Bronchial smooth muscle cell (primary cell): ENCODE measurements at places on chromosomes 5 and 9. TPM values are rescaled to one million over a fixed set of nuclear protein-coding genes. Genes with fewer than 3 reads are reported as not detected.

ZNF300 gene
- 7.6 and 9.0 TPM in 2 replicates for total RNA-seq

IL3 gene
- not detected in 2 replicates for total RNA-seq

PHF2 gene
- 10.6 and 10.8 TPM in 2 replicates for total RNA-seq

TESK1 gene
- total RNA-seq: 7.3 and 11.9 TPM in 2 replicates

SPAAR gene
- total RNA-seq: under 0.01 and 0.17 TPM in 2 replicates

ETF1 gene
- total RNA-seq: 56.0 and 86.2 TPM in 2 replicates

RACK1 gene
- 4,132 and 7,422 TPM in 2 replicates for total RNA-seq

SPOUT1 gene
- total RNA-seq: 10.7 and 11.2 TPM in 2 replicates

GDF9 gene
- under 0.01 and 0.09 TPM in 2 replicates for total RNA-seq

FPGS gene
- 52.9 and 54.1 TPM in 2 replicates for total RNA-seq

UBE2D2 gene
- 26.6 and 37.2 TPM in 2 replicates for total RNA-seq

KCNMB1 gene
- not detected in 2 replicates for total RNA-seq

FRRS1L gene
- total RNA-seq: 0.16 and 0.52 TPM in 2 replicates

STKLD1 gene
- total RNA-seq: 0.69 and 0.95 TPM in 2 replicates

CAMK2A gene
- total RNA-seq: 0.47 and 0.69 TPM in 2 replicates

PCDHA9 gene
- total RNA-seq: 0.09 and 0.16 TPM in 2 replicates

GPX8 gene
- 62.9 and 72.0 TPM in 2 replicates for total RNA-seq

CCDC187 gene
- total RNA-seq: under 0.01 TPM in 2 replicates

FAT2 gene
- under 0.01 and 0.09 TPM in 2 replicates for total RNA-seq

SHROOM1 gene
- 2.7 and 3.5 TPM in 2 replicates for total RNA-seq

PLAC8L1 gene
- total RNA-seq: 0.17 TPM in 1 of 2 replicates, not detected in the other
